ENCODE measurements at places on chromosomes 5 and 9.

GRCh38 chr5:133026664-133027153 is 360 bp upstream of the ZCCHC10 start:
- no peak for DNase-seq

DNA sequence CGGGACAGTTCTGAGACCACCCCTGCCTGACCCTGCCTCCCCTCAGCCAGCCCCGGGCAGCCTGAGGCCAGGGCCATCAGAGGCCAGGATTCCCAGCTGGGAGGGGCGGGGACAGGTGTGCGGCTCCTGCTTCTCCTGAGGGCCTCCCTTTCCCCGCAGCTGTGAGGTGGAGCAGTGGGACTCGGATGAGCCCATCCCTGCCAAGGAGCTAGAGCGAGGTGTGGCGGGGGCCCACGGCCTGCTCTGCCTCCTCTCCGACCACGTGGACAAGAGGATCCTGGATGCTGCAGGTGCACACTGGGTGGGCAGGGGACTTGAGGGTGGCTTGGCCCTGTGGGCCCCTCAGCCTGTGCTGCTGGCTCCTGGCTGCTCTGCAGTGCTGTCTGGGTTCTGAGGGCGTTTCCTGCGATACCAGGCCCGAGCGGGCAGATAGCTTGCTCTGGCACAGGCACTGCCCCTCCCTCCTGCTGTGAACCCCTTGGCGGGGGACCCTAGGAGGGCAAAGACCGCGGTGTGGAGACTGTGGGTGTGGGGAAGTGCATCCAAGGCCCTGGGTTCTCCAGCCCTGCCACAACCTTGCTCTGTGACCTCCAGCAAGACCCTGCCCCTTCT is 2.3 kb downstream of the GRHPR start:
- no peak for DNase-seq

DNA sequence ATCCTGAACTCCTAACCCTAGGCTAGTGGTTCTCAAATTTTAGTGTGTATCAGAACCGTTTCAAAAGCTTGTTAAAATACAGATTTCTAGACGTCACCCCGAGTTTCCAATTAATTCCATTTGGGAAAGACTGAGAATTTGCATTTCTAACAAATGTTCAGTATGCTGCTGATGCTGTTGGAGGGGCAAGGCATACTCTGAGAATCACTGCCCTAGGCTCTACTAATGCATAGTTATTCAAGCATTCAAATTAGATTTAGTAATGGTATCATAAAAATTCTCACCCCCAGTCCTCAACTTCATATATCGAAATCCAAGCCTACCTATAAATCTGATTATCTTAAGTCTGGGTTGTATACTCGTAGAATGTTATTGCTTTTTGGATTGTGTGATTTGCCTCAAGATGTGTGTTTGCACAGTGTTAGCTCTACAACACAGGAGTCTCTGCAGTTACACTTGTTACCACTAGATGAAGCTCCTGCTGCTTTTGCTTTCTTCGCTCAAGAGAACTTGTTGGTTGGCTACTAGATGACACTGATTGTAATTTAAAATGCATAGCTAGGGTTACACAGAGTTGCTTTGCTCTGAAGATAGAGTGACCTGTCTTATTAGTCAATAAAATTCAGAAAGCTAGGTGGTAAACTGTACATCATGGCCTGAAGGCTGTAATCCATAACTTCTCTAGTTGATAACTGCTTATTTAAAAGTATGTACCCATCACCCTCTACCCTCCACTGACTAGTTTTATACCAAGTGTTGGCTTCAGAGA is 7.5 kb upstream of the ERAP2 start:
- DNase-seq, result no peak

GRCh38 chr5:8057769-8058168 is 188.8 kb downstream of the MTRR start:
- no peak for DNase-seq

- no peak for DNase-seq
Measured at GRCh38 chr5:156522651-156523529, 195.9 kb downstream of the SGCD start.

- no peak for DNase-seq
Measured at GRCh38 chr5:4630031-4630430, 510.1 kb upstream of the ADAMTS16 start.

- no peak for DNase-seq
Measured at GRCh38 chr9:114836769-114837168, 30.9 kb upstream of the TNFSF15 start.
